ENCODE measurements at places on chromosomes 4 and X.
A peak's percentile ranks its signal among the peaks of the same experiment; 100 is the strongest.

GRCh38 chr4:156186111-156186510 is 232.4 kb upstream of the CTSO start:
- DNase-seq = no peak

DNA sequence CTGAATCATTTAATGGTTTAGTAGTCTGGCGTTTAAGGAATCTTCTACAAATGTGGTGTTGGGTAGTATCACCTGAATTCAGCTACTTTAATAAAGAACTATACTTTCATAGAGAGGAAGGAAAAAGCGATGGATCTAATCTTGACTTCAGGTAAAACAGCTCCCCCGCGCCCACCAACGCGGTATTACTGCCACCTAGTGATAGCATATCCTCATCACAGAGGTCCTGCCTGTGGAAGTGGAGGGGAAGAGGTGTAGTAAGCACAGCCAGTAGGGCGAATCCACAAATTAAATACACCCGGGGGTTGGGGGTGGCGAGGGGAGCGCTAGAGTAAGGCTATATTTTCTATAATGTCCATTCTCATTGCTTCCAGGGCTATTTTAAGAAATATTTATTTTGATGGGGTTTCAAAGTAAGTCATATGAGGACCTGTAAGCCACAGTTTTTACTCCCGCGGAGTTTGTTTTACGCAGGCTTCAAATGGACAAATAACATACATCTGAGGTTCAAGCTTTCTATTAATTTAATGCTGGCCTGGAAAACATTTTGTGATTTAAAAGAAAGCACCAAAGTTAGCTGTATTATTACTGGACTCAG is 8.3 kb upstream of the DAPP1 start:
- peak; percentile 6 for DNase-seq

DNA sequence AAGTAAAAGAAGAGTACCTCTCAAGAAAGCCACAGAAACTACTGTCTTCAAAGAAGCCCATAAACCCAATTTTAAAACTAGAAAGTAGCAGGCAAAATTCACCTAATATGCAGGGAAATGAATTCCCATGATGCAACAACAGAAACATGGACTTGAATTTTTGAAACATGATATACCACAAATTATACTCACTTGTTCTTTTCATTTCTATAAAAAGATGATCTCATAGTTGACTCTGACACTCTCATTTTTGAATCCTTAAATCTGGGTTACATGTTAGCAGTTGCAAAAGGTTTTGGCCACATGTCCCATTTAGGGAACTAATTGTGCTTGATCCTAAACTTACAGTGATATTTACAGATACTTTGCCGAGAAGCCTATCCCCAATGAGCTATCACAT is 1130.8 kb downstream of the FAT4 start:
- no peak for DNase-seq

DNA sequence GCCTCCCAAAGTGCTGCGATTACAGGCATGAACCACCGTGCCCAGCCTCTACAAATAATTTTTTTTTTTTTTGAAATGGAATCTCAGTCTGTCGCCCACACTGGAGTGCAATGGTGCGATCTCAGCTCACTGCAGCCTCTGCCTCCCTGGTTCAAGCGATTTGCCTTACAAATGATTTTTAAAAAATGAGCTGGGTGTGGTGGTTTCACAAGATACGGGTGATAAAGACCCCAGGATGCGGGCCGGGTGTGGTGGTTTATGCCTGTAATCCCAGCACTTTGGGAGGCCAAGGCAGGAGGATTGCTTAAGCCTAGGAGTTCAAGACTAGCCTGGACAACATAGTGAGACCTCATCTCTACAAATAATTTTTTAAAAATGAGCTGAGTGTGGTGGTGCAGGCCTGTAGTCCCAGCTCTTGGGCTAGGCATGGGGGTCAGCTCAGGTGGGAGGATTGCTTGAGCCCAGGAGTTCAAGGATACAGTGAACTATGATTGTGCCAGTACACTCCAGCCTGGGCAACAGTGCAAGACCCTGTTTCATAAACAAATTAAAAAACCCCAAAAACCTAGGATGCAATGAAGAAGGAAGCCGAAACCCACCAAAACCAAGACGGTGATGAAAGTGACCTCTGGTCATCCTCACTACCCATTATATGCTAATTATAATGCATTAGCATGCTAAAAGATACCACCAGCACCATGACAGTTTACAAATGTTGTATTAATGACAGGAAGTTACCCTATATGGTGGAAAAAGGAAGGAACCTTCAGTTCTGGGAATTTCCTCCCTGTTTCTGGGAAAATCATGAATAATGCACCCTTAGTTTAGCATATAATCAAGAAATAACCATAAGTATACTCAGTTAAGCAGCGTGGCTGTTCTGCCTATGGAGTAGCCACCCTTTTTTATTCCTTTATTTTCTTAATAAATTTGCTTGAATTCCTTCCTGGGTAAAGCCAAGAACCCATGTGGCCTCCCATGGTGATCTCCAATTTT is 27.7 kb downstream of the PDGFRA start:
- DNase-seq = no peak

- DNase-seq = no peak
These were observed 218.7 kb upstream of the JADE1 start for GRCh38 chr4:128590773-128591172.

Data from astrocyte of the cerebellum (primary cell).